WTC11 (cell line): ENCODE measurements at places on chromosomes 13 and 19. TPM values are rescaled to one million over a fixed set of nuclear protein-coding genes. Genes with fewer than 3 reads are reported as not detected.

Gene TMEM38A
- 9.5 to 11.1 TPM (median 10.9 TPM) in 3 replicates for total RNA-seq

Gene VSTM2B
- 1.7 to 3.2 TPM (median 2.2 TPM) in 3 replicates for total RNA-seq

Gene MYO1F
- total RNA-seq = 2.8 to 3.3 TPM (median 3.2 TPM) in 3 replicates

Gene SHISA2
- 12.9 to 20.5 TPM (median 13.3 TPM) in 3 replicates for total RNA-seq

Gene LSM4
- total RNA-seq = 373 to 434 TPM (median 409 TPM) in 3 replicates

Gene HRC
- total RNA-seq = 1.9 to 5.0 TPM (median 4.6 TPM) in 3 replicates

DNA sequence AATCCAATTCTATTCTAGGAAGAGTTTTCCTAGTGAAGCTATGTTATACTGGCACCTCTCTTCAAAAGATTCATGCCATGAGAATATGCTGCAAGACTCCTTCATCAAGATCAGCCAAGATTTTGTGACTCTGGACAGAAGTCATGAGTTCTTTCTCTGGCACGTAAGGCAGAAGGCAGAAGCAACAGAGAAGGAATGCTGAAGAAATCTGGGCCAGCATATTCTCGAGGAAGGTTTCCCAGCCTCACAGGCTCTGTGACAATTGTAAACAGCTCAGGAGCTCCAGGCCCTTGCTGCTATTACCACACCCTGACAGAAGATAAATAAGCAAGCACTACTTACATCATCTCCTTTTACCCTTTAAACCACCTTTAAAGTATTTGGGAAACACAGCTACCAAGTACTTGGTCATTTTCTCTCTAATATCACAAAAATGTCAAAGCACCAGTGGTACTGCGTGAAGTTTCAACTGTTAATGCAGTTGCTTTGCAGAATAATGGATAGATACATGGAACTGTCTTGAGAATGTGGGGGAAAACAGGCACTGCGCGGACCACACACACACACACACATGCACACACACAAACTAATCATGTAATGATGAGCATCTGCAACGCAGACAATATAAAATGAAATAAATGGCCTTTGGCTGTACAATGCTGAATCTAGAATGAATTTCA lies 55.4 kb downstream of the INTS6 start:
- no peak overlapping the region for H3K4me3 ChIP-seq
- H3K27ac ChIP-seq = peak overlapping the region; percentile 40
- H3K27me3 ChIP-seq = no peaks in the 10 kb centered on the region
- no peaks in the 10 kb centered on the region for H3K36me3 ChIP-seq

- DNase-seq = no peak
- H3K27ac ChIP-seq = peak overlapping the region; percentile 36; the same call in 1 of the 2 replicates
- peaks cover 23% of the 10 kb centered on the region for H3K36me3 ChIP-seq
- no peak overlapping the region for H3K4me3 ChIP-seq
- no peaks in the 10 kb centered on the region for H3K27me3 ChIP-seq
These were observed 28.4 kb upstream of the CCNP start for GRCh38 chr19:40254714-40255418.

- H3K27me3 ChIP-seq = peaks cover 29% of the 10 kb centered on the region
- no peak for DNase-seq
- H3K27ac ChIP-seq = no peak overlapping the region
- H3K4me1 ChIP-seq = peaks cover 11% of the 10 kb centered on the region; the same call in 1 of the 2 replicates
- no peaks in the 10 kb centered on the region for H3K36me3 ChIP-seq
These were observed 4.8 kb upstream of the GJA3 start for GRCh38 chr13:20165417-20166257.

DNA sequence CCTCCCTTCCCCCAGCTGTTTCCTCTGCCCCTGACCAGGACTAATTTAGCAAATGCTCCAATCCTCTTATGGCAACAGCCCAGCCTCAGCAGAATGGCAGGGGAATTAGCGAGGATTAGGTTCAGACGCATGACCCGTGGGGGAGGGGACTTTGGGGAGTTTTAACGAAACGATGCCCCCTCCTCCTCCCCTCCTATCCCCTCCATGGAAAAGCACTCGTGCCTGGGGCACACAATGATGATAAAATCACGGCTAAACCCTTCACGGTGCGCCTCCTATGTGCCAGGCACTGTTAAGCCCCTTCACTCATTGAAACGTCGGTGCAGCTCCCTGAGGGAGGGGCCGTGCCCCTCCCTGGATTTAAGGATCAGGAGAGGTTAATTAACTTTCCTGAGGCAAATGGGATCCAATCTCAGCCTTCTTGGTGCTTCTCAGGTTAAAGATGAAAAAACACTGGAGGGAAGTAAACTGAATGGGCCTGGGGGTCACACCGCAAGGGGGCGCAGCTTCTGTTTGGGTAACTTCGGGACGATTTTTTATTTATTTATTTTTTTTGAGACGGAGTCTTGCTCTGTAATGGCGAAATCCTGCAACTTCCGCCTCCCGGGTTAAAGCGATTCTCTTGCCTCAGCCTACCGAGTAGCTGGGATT lies 10.1 kb upstream of the TPRX2 start:
- no peaks in the 10 kb centered on the region for H3K27me3 ChIP-seq
- peak overlapping the region; percentile 98 for H3K27ac ChIP-seq
- peak overlapping the region; percentile 69 for H3K4me3 ChIP-seq
- no peaks in the 10 kb centered on the region for H3K36me3 ChIP-seq
- peak; percentile 85 for DNase-seq

- DNase-seq = no peak
- H3K4me3 ChIP-seq = no peak overlapping the region
- H3K27ac ChIP-seq = peak overlapping the region; percentile 57; the same call in 1 of the 2 replicates
- H3K27me3 ChIP-seq = peaks cover 4% of the 10 kb centered on the region; the same call in 1 of the 2 replicates
- H3K36me3 ChIP-seq = no peaks in the 10 kb centered on the region
These were observed 41.5 kb downstream of the EFNA2 start for GRCh38 chr19:1327125-1327524.

DNA sequence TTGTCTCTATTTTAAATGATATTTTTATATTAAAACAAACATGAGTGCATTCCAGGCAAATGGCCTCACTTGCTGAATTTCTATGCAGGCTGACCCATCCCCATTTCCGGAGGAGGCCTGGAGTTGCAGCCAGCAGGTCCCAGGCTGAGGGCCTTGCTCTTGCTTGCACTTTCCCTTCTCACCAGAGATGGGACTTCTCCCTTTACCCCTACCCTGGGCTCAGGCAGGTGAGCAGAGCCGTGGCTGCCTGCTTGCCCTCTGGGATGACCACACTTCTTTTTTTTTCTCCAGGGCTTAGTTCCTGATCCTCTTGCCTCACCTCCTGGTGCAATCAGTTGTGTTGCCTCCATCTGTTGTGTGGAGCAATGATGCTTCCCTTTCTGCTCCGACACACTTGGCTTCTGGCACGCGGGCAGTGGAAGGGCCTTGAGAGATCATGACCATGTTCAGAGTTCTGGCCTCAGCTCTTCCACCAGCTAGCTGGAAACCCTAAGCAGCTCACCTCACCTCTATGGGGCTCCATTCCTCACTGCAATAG lies 11.1 kb upstream of the OLFM4 start:
- DNase-seq = no peak
- no peak overlapping the region for H3K4me3 ChIP-seq
- no peaks in the 10 kb centered on the region for H3K4me1 ChIP-seq
- no peaks in the 10 kb centered on the region; the same call in 1 of the 2 replicates for H3K36me3 ChIP-seq
- H3K27me3 ChIP-seq = peaks cover 7% of the 10 kb centered on the region; the same call in 1 of the 2 replicates

DNA sequence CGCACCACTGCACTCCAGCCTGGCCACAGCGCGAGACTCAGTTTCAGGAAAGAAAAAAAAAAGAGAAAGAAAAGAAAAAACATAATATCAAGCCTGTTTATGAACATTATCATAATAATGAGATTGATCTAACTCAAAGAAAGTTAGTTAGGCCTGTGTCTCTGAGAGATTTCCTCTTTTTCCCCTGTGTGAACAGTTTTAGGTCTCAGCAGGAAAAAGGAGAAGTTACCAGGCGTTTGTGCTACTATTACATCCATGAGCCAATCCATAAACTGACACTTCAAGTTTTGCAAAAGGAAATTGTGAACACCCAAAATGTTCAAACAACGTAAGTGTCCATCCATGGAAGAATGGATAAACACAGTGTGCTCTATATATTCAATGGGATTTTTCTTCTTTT lies 3.8 kb downstream of the TARM1 start:
- no peak overlapping the region for H3K4me3 ChIP-seq
- H3K4me1 ChIP-seq = no peaks in the 10 kb centered on the region
- no peaks in the 10 kb centered on the region; the same call in 1 of the 2 replicates for H3K36me3 ChIP-seq
- peaks cover 5% of the 10 kb centered on the region for H3K27me3 ChIP-seq
- H3K27ac ChIP-seq = no peak overlapping the region
- DNase-seq = no peak

GRCh38 chr19:49851456-49852259 lies 699 bp downstream of the PTOV1 start:
- peaks cover 22% of the 10 kb centered on the region for H3K4me1 ChIP-seq
- peaks cover 3% of the 10 kb centered on the region; the same call in 1 of the 2 replicates for H3K27me3 ChIP-seq
- H3K36me3 ChIP-seq = peaks cover 28% of the 10 kb centered on the region
- H3K27ac ChIP-seq = peak overlapping the region; percentile 76
- H3K4me3 ChIP-seq = peak overlapping the region; percentile 80

DNA sequence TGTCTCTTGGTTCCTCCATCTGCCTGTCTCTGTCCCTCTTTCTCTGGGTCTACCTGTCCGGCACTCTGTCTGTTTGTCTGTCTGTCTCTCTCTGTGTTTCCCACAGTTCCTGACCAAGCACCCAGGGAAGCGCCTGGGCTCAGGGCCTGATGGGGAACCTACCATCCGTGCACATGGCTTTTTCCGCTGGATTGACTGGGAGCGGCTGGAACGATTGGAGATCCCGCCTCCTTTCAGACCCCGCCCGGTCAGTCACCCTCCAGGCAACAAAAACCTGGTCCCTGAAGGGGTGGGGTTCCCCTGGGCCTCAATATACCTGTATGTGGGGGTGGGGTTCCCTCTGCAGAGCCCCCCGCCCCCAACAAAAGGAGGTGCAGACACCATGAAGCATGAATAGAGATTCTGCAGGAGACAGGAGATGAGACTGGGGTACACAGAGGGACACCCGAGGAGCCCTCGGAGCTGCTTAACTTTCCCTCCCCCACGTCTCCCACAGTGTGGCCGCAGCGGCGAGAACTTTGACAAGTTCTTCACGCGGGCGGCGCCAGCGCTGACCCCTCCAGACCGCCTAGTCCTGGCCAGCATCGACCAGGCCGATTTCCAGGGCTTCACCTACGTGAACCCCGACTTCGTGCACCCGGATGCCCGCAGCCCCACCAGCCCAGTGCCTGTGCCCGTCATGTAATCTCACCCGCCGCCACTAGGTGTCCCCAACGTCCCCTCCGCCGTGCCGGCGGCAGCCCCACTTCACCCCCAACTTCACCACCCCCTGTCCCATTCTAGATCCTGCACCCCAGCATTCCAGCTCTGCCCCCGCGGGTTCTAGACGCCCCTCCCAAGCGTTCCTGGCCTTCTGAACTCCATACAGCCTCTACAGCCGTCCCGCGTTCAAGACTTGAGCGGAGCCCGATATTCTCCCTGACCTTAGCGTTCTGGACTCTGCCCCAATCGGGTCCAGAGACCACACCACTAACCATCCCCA lies 2.6 kb upstream of the CACNG7 start:
- H3K4me3 ChIP-seq = peak overlapping the region; percentile 88
- H3K36me3 ChIP-seq = 0 out of 2 replicates have a peak, but pooled peaks cover 4% of the 10 kb centered on the region
- peak; percentile 89 for DNase-seq
- no peak overlapping the region; the same call in 1 of the 2 replicates for H3K27ac ChIP-seq

GRCh38 chr19:50878851-50879250 lies 5.6 kb downstream of the KLK2 start:
- DNase-seq = no peak
- H3K36me3 ChIP-seq = no peaks in the 10 kb centered on the region
- no peak overlapping the region for H3K4me3 ChIP-seq
- H3K4me1 ChIP-seq = peaks cover 3% of the 10 kb centered on the region; the same call in 1 of the 2 replicates
- H3K27me3 ChIP-seq = peaks cover 25% of the 10 kb centered on the region
- no peak overlapping the region for H3K27ac ChIP-seq

DNA sequence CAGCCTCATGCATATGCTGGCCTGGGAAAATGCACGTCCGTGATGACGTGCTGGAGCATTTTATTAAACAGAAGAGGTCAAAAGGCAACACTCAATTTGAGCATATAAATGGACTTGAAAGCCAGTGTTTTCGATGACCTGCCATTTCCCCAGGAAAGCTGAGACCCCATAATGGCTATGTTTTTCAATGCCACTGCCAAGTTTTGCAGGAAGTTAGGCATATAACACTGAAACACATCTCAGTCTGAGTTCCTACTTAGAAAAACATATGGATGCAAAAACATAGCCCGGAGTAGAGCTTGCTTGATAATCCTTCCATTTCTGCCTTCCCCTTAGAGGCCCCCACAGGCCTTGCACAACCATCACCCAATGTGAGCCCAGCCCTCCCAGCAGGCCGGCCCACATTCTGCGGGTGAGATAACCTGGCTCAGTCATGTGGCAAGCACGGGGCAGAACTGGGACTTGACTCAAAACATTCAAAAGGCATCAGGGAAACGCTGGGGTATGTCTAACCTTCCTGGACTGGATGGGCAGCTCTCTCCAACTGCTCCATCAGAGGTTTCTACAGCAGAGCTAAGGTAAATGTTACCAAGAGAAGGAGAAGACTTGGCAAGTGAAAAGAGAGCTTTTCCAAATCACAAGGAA lies 24.9 kb downstream of the EPS15L1 start:
- peaks cover 6% of the 10 kb centered on the region for H3K36me3 ChIP-seq
- H3K4me3 ChIP-seq = no peak overlapping the region
- H3K27me3 ChIP-seq = no peaks in the 10 kb centered on the region
- H3K27ac ChIP-seq = peak overlapping the region; percentile 87
- peaks cover 40% of the 10 kb centered on the region for H3K4me1 ChIP-seq

- peaks cover 52% of the 10 kb centered on the region for H3K27me3 ChIP-seq
- no peaks in the 10 kb centered on the region for H3K36me3 ChIP-seq
- no peak for DNase-seq
- H3K27ac ChIP-seq = no peak overlapping the region
- H3K4me3 ChIP-seq = no peak overlapping the region
- H3K4me1 ChIP-seq = peaks cover 3% of the 10 kb centered on the region
These were observed 41.3 kb upstream of the IGFL4 start for GRCh38 chr19:46081928-46082727.

DNA sequence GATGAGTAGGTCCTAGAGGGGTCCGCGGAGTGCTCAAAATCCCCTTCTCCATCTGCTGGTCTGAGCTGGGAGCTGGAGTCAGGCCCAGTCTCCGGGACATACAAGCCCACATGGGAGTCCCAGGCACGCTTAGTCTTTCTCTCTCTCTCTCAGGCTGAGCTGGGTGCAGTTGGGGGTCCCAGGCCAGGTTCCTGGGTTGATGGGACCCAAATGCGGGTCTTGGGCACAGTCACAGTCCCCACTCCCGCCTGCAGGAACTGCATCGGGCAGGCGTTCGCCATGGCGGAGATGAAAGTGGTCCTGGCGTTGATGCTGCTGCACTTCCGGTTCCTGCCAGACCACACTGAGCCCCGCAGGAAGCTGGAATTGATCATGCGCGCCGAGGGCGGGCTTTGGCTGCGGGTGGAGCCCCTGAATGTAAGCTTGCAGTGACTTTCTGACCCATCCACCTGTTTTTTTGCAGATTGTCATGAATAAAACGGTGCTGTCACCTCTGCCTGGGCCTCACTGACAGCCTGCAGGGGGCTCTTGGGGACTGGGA lies 23.8 kb downstream of the CYP4F12 start:
- peaks cover 42% of the 10 kb centered on the region for H3K36me3 ChIP-seq
- H3K4me1 ChIP-seq = no peaks in the 10 kb centered on the region
- H3K4me3 ChIP-seq = no peak overlapping the region
- H3K27ac ChIP-seq = no peak overlapping the region
- H3K27me3 ChIP-seq = peaks cover 7% of the 10 kb centered on the region
